BJ (cell line): ENCODE measurements at places on chromosomes 6 and 20. TPM values are rescaled to one million over a fixed set of nuclear protein-coding genes. Genes with fewer than 3 reads are reported as not detected.

The ERVFRD-1 gene
- not detected in 2 replicates for polyA plus RNA-seq

The SLC17A3 gene
- polyA plus RNA-seq = not detected in 2 replicates

- no peak for DNase-seq
Measured at GRCh38 chr6:37287519-37288157, 29.7 kb upstream of the TMEM217 start.

The VGLL2 gene
- not detected in 2 replicates for polyA plus RNA-seq

GRCh38 chr20:19288061-19288460 is 75.6 kb downstream of the SLC24A3 start:
- no peak for DNase-seq

GRCh38 chr20:9119776-9120175 is 50.9 kb downstream of the PLCB4 start:
- DNase-seq = no peak

The RFX6 gene
- polyA plus RNA-seq = not detected in 2 replicates

DNA sequence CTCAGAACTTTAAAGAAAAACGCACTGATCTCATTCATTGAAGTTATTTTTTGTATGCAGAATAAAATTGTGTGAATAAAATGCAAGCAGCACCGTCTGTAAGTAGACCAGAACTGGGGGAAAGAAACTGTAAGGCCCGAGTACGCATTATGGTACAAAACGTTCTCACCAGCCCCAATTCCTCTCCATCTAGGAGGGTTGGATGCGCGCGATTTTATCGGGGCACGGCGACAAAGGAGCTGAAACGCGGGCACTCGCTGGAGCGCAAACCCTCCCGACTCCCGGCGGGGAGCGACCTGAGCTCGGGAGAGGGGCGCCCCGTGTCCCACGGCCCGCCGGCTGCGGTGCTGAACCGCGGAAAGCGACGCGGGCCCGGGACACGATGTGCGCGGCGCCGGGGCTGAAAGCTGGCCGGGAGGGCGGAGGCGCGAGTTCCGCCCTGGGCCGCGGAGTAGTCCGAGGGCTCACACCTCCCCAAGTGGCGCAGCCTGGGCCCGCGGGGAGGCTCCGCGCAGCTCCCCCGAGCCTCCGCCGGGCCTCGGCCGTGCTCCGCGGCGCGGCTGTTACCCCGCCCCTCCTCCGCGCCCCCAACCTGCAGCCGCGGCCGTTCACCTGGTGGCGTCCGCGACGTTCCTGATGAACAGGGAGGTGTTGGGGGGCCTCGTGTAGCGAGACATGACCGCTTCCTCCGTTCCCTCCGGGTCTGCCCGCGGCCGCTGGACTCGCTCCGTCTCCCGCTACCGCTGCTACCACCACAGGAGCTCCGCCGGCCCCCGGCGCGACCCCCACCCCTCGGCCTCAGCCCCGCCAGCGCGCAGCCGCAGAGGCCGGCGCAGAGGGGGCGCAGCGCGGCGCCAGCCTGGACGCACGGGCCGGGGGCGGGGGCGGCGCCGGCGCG is at the start of gene SRSF12:
Gene SRSF12, minus strand, starts transcription at position 861 of the 898 bp plus-strand sequence. Its CDS starts 184 bp downstream, at position 677.
- no peak for DNase-seq

DNA sequence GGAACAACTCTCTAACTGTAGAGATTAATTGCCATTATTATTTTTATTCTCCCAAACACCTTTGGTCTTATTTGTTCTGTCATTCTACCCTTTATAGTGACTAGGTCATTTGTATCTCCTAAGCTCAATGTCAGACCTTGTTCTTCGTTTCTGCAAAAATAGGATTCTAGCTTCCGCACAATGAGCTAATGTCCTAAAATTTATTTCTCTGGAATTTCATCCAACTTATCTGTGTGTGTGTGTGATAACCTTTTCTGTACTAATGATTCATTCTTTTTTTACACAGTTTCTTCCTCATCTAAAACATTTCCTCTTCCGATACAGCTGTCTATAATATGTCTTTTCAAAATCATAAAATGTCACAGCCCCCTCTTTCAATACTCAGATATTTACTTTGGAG is 84.5 kb downstream of the DOK5 start:
- no peak for DNase-seq

DNA sequence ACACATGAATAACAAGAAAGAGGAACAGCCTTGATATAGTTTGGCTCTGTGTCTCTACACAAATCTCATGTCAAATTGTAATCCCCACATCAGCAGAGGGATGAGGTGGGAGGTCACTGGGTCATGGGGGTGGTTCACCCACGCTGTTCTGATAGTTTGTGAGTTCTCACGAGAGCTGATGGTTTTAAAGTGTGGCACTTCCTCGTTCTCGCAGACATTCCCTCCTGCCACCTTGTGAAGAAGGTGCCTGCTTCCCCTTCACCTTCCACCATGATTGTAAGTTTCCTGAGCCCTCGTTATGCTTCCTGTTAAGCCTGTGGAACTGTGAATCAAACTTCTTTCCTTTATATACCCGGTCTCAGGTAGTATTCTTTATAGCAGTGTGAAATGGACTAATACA is 13.1 kb downstream of the SRPK1 start:
- no peak for DNase-seq

The C6orf132 gene
- 0.51 and 0.70 TPM in 2 replicates for polyA plus RNA-seq

DNA sequence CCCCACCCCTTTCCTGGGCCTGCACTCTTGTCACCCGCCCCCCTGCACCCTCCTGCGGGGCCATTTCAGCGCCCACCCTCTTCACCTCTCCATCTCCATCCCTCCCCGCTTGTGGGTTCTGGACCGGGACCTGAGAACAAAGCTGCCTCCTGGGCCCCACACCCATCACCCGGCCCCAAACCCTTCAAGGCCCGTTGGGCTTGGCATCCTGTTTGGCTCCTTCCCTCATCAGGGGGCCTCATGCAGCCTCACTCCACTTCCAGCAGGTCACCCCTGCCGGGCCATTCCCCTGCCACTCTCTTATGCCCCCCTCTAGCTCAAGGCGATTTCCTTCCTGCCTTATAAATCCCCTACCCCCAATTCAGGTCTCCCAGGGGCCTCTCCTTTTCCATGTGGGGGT is 67.4 kb downstream of the SRC start:
- no peak for DNase-seq

DNA sequence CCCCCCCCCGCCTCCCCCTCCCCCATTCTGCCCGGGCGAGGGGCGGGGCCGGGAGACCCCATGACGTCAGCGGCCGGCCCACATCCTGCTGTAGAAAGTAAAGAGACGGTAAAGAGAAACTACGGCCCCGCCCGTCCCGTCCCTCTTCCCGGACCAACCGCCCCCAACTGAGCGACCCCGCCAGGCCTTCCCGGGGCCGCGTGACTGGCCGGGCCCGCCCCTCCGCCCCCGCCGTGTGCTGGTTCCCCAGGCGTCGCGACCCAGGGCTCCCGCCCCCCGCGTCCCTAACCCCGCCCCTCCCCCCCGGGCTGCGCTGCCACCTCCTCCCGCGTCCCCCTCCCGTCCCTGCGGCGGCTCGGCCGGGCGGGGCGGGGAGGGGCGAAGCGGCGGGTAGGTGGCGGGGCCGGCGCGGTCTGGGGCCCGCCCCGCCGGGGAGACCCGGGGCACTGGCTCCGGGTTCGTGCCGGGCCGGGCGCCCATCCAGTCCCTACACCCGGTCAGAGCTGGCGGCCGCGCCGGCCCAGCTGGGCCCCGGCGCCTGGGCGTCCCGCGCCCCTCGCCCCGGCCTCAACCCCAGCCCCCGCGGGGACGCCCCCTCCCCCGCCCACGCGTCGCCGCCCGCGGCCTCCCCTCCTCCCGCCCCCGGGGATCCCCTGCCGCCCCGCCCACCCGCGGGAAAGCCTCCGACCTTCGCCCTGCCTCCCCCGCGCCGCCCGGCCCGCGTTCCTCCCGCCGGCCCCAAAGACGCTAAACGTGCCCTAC is 655 bp upstream of the HIVEP1 start:
- DNase-seq = peak; percentile 80

DNA sequence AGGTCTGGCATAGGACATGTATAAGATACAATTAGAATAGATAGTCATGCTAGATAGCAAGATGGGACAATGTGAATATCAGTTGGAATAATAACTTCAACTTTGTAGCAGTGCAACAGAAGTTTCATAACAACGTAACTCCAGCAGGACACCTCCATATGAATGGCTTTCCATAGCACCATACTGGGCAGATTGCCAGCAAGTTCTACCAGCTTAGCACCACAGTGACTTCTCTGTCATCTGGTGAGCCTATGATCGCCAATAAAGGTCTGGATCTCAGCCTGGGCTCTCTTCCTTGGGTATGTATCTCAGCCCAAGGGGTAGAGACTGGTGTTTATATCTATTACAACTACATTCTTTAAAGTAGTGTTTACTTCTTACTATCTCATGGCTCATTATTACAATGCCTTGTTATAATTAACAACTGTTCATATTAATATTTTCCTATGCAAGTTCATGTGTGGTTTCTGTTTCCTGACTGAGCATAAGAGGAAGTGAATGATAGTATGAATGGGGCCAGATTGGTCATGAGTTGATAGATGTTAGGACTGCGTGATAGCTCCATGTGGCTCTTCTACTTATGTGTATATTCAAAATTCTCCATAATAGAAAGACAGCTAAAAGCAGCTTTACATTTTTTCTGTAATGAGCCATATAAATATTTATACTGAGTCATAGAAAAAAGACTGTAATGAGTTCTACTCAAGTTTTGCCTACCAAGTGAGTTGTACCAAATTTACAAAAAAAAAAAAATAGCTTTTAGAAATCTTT is 22.9 kb downstream of the HTR1B start:
- no peak for DNase-seq

DNA sequence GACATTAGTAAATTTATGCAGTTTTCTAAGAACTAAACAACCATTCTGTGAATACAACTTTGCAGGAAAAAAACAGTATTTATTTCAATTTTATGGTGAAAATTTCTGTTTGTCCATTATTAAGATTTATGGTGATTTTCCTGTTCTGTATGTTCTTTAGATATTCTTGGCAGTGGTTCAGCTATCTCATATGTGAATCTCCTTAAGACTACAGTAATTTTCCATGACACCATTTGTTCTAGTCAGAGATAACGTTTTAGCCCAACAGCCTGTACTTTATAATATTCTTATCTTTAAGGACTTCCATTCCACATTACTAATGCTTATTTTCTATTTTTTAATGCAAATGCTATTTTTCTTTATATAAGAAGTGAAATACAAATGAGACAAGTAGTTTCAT is 504.0 kb downstream of the RFPL4B start:
- DNase-seq = no peak

- no peak for DNase-seq
Measured at GRCh38 chr6:53790886-53791285, 3.9 kb upstream of the LRRC1 start.

- no peak for DNase-seq
Measured at GRCh38 chr6:167559675-167560479, 235.0 kb downstream of the TTLL2 start.

The VPS52 gene
- 63.2 and 89.8 TPM in 2 replicates for polyA plus RNA-seq

DNA sequence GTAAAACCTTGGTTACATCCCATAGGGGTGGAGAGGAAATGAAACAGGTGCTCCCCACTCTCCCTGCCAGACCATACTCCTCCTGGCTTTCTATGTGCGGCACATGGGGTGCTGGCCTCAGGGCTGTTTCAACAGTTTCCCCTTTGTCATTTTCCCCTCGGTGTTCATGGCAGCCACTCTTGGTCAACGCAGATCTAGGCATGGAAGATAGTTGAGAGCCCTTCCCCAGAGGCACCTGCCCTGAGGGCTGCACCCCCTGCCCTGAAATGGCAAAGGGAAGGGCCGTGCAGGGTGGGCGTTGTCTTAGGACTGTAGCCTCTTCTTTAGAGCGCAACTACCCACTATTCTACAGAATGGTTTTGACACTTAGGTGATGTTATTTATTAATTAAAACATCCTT is 4.4 kb downstream of the CST1 start:
- no peak for DNase-seq

- DNase-seq = no peak
Measured at GRCh38 chr6:155328539-155329459, 14.5 kb upstream of the TFB1M start.

GRCh38 chr6:8462169-8462568 is 26.8 kb upstream of the SLC35B3 start:
- DNase-seq = no peak

- DNase-seq = no peak
Measured at GRCh38 chr20:23268792-23269354, 81.7 kb upstream of the NXT1 start.

GRCh38 chr6:52493669-52494068 is 73.5 kb downstream of the EFHC1 start:
- DNase-seq = no peak

- no peak for DNase-seq
Measured at GRCh38 chr6:117600008-117600743, 2.1 kb downstream of the GOPC start.

The DNMT3B gene
- polyA plus RNA-seq = 1.1 and 1.3 TPM in 2 replicates

The DLK2 gene
- 2.1 and 4.8 TPM in 2 replicates for polyA plus RNA-seq

DNA sequence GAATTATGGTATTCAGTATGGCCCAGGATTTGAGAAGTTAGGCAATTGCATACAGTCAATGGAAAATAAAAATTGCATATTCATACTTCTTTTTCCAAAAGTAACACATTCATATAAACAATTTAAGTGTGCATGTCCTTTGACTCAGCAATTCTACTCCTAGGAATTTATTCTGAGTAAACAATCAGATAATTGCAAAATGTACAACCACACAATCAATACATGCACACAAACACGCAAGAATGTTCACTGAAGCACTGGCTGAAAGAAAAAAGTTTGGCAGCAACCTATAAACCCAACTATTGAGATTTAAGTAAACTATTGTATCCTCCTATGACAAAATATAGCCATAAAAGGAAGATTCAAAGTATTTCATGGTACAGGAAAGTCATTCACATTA is 1.6 kb downstream of the CYP39A1 start:
- DNase-seq = no peak

DNA sequence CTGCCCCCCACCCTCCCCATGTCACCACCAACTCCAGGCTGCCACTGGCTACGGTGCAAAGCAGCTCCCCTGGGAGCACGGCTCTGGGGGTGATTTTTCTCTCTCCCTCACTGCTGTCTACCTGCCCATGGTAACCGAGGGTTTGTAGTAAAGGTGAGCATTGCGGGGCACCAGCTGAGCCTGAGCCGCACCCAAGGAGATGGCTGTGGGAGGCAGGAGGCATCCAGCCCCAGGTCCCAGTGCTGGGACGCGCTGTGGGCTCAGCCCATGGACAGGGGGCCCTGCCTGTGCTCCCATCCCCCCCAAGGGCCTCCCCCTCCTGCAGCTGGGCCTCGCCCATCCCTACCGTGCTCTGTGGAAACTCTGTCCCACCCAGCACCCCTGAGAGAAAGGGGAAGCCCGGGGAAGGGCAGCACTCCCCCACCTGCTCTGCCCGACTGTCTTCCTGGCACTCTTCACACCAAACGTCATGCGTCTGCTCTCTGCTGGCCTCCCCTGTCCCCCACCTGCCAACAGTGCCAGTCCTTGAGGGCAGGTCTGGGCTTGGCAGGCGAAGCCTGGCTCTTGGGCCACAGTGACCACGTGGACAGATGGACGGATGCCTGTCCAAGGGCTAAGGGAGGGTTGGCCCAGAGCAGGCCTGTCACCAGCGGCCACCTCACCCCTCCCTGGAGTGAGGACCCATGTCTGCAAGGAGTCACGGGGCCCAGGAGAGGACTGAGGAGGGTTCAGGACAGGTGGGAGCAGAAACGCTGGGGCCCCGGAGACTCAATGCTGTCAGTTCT is 3.8 kb upstream of the CHRNA4 start:
- no peak for DNase-seq

The RNGTT gene
- polyA plus RNA-seq = 3.2 and 6.5 TPM in 2 replicates

The C6orf118 gene
- not detected in 2 replicates for polyA plus RNA-seq

GRCh38 chr6:44696099-44696498 is 308.6 kb downstream of the CDC5L start:
- DNase-seq = peak; percentile 58

- DNase-seq = no peak
Measured at GRCh38 chr6:130825772-130826441, 1.3 kb upstream of the SMLR1 start.

The ISM1 gene
- 0.12 and 0.25 TPM in 2 replicates for polyA plus RNA-seq

- DNase-seq = no peak
Measured at GRCh38 chr20:17845701-17846475, 122.7 kb downstream of the SNX5 start.

- DNase-seq = no peak
Measured at GRCh38 chr20:54152227-54153040, 21.4 kb downstream of the CYP24A1 start.
